ENCODE measurements at places on chromosomes 2 and 18.

DNA sequence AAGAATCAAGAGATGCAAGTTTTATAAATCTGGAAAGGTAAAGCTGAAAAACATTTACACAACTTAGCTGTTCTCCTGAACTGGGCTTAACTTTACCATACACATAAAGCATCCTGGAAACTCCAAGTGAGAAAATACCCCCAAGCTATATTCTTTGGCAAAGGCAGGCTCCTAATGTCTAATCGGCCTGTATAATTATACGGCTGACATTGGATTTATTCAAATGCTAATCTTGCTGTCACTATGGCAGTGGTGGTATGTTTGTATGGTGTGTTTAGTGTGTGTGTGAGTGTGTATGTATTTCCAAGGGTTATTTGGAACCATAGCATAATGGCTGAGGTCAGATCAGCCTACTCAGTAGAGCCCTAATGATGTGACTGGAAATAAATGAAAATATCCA, 1031.8 kb upstream of the ZEB2 start:
- DNase-seq: no peak

DNA sequence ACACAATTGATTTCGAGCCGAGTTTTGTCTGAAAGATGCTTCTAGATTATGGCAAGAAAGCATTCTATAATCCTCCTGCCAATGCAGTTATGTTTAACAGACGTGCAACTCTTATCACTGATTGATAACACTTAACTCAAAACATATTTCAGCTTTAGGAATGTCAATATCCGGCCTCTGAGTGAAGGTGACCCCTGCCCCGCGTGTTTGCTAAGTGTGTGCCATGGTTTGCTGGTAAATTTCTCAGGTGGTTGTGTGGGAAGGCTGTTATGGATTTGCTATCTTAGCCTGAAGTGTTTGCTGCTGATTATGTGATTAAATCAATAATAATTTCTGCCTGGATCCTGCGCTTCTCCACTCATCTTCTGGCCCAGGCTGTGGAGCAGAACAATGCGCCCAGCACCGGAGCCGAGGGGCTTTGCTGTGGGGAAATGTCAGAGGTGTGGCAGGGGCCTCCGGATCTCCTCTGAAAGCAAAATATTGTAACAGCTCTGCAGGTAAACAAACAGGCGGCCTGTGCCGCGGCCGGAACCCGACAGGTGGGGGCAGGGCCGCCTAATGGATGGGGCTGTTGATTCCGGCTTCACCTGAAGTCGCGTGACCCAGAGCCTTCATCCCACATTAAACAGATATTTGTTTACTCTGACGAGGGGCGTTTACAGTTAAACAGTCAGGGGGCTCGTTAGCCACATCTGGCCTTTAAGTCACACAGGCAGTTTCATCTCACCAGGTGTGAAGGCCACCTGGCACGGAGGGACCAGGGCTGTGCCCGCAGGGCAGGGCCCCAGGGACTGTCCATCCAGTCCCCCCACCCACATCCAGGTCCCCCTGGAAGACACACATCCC, 210.7 kb upstream of the SALL3 start:
- no peak for DNase-seq

- DNase-seq: no peak
Measured at GRCh38 chr2:223469270-223470046, 132.7 kb downstream of the SCG2 start.

- DNase-seq: peak; percentile 47
Measured at GRCh38 chr2:209663139-209663538, 108.5 kb upstream of the UNC80 start.

DNA sequence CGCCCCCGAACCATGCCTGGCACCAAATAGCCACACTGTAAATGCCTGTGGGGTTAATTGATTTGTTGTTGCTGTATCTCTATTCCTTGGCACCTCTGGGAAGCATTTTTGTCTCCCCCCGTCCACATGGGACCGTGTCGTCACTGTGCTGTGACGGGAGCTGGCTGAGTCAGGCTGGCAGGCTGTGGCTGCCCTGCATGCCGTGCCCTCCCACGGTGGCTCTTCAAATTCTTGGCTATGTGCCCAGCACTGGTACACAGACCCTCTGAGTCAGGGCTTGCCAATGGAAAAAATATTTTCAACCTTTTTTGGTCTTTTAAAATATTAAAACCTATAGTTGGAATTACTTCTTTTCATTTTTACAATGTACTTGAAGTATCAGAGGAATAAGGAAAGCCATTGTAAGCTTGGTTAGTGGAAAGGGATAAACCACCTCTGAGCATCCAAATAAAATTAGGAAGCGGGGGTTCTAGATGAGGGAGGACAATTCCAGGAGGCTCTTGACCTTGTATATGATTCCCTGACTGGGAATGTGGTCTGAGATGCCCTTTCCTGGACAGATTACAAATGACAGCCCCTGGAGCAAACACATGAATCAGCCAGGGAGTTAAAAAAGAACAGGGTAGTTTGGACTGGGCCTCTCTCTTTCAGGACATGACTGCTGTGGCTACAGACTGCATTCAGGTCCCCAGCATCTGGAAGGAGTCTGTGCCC, 59.4 kb downstream of the DGKD start:
- peak; percentile 89 for DNase-seq

- no peak for DNase-seq
Measured at GRCh38 chr18:37166491-37166890, 337.6 kb downstream of the KIAA1328 start.

DNA sequence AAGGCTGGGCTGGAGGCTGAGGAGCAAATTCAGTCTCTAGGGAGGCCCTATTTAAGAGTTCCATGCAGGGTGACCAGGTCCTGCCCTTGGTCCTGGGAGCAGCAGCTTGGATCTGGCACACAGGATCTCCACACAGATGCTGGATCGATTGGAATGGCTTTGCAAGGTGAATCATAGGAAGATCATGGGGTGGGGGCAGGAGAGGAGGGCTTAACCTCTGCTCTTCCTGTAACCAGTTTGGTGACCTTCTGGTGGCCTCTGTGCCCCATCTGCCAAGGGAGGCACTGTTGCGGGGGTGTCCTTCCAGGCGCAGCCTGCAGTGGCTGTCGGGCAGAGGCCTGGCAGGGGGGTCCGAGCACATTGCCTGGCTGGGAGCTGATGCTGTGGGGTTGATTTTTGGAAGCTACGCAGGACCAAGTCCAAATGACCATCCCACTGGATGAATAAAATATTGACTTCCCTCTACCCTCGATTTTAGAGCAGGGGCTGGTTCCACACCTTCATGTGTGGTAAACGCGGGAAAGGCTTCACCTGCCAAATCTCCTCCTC, 79.7 kb downstream of the EDAR start:
- no peak for DNase-seq

GRCh38 chr2:240688553-240688919, 3.1 kb upstream of the AQP12A start:
- no peak for DNase-seq

GRCh38 chr2:8394569-8395359, 287.1 kb upstream of the ID2 start:
- DNase-seq: no peak

GRCh38 chr2:37637190-37637860, 34.1 kb downstream of the CDC42EP3 start:
- no peak for DNase-seq

GRCh38 chr2:73020306-73020656, 51.2 kb downstream of the SFXN5 start:
- DNase-seq: no peak

DNA sequence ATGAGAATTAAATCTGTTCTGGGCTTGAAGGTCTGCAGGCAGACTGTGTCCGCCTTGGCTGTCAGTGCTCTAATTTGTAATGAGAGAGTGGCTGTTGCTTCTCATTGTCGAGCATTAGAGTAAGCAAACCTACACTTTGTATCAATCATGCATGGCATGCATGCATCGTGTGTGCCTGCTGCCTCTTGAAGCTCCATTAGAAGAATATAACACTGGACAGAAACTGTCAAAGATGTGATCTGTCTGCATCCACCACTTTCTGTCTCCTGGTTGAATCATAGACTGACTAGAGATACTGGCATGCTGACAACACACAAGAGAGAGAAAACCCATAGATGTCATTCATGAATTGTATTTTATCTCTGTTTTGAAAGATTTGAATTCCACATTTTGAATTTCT, 275.0 kb upstream of the NXPH2 start:
- DNase-seq: no peak

DNA sequence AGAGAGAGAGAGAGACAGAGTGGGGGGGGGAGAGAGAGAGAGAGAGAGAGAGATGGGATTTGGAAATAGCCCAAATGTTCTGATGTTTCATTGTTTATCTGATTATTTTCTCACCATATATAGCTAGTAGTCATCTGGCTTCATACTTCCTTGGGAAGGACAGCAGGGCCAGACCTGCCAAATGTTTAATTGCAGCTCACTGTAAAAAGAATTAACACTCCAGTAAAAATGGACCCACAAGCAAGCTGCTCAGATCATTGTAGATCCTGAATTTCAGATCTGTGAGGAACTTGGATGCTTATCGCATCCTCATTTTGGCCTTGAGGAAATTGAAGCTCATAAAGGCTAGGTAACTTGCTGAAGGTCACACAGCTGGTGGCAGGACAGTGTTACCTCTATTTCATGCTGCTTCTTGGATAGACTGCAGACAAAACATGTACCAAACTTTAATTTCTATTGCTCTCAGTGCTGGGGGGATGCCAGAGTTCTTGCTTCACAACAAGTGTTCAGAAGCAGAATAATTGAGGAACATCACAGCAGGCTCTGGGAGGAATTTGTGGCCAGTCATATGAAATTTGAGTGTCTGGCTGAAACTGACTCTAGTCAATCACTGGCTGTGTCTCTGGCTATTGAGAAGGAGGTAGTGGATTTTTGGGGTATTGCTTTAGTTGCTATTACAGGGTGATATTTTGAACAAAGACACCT, 223.5 kb downstream of the PIK3C3 start:
- DNase-seq: no peak

DNA sequence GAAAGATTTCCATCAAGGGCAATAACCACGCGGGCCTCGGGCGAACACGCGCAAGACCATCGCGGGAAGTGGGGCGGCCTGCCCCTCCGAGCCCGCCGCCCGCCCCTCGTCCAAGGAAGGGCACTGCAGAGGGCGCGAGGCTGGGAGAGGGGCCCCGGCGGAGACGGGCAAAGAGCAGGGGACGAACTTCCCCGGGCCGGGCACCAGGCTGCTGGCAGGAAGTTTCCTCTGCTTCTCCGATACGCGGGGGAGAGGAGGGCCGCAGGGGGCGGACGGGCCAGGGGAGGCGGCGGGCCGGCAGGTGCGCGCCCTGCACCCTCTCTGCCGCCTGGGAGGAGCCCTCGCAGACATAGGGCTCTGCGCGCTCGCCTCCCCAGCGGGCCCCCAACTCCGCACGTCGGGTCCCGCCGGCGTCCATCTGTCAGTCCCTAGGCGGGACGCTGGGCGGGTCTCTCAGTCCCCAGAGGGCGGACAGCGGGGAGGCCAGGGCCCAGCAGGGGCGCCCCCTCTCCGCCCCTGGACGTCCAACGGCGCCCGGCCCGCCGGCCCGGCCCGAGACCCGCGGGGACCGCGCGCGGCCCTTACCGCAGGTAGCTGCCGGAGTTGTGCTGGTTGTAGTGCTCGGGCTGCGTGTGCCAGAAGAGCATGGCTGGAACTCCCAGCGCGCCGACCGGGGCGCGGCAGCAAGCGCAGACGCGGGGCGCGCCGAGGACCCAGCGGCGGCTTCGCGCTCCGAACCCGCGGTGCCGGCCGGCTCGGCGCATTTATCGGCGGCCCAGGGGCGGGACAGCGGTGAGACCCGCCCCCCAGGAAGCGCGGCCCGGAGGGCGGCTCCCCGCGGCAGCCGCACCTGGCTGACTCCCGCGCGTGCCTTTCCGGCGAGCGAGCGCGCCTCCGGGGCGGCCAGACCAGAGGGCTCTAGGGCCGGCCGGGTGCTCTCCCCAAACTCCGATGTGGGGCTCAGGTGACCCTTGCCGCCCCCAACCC, at the start of gene TFCP2L1:
Gene TFCP2L1 (minus strand): TSS at position 740 of the 987 bp plus-strand sequence. CDS start 93 bp downstream, at position 647.
- DNase-seq: no peak

GRCh38 chr2:19473350-19473749, 114.9 kb upstream of the OSR1 start:
- no peak for DNase-seq

- DNase-seq: no peak
Measured at GRCh38 chr18:38458698-38459097, 893.1 kb upstream of the CELF4 start.

- no peak for DNase-seq
Measured at GRCh38 chr2:191951832-191952231, 104.9 kb upstream of the CAVIN2 start.
